ENCODE measurements at places on chromosomes 1 and 21.

DNA sequence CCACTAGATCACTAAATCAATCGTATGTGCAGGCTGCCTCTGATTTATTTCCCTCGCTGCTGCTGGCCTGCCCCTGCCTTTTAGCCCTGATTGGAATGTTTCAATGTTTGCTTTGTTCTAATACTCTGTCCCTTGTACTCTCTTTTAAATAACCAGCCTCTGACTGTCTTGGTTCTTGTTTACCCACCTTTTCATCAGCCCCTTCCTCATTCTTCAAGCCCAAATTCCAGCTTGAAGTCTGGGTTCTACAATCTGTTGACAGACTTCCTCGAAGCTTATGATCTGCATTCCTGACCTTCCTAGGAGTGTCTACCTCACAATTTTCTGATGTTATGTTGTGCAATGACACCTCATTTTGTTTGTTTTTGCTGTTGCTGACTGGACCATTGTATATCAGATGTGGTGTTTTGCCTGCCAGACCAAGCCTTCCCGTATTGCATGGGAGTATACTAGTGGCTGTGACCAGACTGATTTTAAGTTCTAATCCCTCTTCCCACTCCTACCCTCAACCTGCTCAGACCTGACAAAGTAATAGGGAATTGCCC, 46.6 kb upstream of the APOBEC4 start:
- no peak for DNase-seq

DNA sequence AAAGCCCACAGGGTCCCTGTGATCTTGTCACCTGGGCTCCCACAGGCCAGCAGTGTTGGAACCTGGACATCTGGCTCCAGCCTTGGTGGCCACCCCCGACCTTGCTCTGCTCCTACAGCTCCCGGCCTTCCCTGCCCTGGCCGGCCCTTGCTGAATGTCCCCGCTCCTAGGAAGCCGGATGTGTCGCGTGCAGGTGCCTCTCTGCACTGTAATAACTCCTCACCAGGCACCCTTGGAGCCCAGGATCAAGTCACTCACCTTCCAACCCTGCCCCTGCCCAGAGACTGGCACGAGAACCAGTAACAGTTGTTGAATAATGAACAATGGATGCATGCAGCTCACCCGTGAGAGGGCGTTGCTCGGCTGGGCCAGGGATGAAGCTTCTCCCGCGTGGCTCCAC, 12.1 kb downstream of the PDE9A start:
- no peak for DNase-seq

DNA sequence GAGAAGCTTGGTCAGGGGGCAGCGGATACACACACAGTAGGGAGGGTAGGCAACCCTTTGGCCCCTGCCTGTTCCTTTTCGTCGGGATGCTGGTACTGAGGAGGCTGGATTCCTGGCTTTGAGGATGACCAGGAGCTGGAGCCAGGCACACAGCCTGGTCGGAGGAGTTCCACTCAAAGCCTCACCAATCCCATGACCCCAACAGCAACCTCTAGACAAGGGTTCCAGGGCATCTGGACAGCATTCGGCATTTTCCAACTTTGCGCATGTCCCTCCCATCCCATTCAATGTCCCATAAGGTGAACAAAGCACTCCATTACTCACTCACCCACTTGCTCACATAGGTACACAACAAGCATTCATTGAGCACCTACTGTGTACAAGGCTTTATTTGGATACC, 42.6 kb upstream of the HMGB4 start:
- DNase-seq: no peak

- no peak for DNase-seq
These were observed 665.7 kb downstream of the MRPL39 start for GRCh38 chr21:24941316-24942185.

DNA sequence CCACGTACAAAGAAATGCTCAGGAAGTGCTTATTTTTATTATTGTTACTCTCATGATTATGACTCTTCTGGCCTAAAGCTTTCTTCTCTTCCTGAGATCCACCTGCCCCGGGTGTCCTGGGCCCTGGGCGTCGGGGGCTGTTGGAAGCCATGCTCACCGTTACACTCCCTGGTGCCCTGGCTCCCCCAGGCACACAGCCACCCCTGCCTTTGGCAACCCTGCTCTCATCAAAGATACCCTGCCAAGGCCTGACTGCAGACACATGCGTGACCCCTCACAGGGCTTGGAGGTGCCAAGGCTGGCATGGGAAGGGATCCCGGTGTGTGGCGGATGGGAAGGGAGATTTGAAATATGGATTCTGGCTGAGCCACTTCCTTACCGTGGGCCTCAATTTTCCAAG, 3.3 kb upstream of the KISS1 start:
- DNase-seq: no peak

GRCh38 chr1:63189677-63190076, 132.7 kb upstream of the FOXD3 start:
- no peak for DNase-seq

DNA sequence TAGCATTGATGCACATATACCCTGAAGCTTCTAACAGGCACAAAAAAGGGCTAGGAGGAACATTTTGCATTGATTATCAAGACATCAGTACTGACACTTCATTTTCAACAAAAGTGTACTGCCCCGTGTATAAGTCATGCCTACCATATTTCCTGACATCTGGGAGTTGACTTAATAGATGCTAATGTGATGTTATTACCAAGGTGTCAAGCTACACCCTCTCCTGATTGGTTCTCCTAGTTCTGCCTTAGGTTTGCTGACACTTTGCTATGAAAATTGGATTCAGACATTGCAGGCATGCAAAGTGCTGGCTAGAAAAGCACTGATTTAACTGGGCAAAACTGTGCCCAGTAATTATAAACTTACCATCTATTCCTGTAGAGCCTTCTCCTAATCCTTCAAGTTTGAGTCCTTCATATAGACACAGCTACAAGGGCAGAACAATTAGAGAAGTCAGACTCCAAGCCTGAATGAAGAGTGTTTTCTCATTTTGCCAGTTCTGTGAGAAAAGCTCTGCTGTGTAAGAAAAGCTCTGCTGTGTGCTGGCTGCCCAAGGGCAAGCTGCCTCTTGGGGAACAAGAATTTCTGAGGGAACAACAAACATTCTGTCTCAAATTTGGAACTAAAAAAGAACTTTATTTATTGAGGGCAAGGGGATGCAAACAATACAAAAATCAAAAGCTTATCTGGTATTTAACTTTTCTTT, 11.2 kb downstream of the S100A10 start:
- no peak for DNase-seq

- DNase-seq: no peak
These were observed 841 bp downstream of the SNX27 start for GRCh38 chr1:151612501-151613281.

DNA sequence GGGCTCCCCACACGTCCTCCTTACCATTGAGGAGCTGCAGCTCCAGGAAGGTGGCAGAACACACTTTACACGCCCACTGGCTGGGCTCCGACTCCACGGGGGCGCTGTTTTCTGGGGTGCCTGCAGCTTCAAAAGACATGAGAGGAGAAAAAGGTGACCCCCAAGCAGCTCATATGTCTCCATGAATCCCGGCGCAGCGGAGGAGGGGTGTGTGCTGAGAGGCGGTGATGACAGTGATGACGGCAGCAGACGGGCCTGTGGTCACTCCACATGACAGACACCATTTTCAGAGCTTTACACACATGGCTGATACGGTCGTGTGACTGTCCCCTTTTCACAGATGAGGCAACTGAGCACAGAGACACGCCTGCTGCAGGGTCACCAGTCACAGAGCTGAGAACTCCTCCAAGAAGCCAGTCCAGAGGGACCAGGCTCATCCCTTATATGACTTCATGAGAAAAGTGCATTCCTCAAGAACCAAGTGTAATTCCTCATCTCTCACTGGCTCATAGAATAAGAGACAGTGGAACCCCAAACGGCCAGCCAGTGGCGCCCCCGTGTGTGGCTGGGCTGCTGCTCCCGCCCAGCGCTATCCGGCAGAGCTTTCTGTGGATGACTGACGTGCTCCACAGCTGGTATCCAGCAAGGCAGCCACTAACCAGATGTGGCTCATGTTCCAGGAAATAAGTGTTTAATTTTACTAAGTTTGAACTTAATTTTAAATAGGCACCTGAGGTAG, 31.9 kb downstream of the PRDM15 start:
- DNase-seq: no peak

GRCh38 chr1:119731741-119732430, 20.2 kb downstream of the PHGDH start:
- no peak for DNase-seq

DNA sequence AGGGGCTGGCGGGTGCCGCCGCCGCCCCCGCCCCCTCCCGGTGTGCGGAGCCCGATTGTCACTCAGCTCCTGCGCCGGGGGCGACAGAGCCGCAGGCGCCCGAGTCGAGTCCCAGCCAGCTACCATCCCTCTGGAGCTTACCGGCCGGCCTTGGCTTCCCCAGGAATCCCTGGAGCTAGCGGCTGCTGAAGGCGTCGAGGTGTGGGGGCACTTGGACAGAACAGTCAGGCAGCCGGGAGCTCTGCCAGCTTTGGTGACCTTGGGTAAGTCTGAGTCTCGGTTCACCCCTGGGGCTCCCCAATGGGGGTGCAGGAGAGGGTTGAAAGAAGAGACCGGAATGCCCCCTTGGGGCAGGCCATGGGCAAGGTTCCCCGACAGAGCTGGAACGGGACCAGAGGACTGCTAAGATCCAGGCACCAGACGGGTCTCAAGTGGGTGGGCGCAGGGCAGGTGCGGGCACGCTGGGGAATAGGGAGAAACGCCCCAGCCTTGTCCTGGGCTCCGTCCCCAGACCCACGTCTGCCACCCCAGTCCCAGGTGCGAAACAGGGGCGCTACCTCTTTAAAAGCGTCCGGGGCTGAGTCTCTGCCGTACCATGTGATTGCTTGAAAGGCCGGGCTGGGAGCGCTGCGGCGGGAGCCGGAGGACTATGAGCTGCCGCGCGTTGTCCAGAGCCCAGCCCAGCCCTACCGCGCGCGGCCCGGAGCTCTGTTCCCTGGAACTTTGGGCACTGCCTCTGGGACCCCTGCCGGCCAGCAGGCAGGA, at the start of gene ADORA1:
Gene ADORA1 (plus strand): TSS at position 61 of the 765 bp plus-strand sequence. CDS start 1,116 bp downstream, outside the sequence.
- DNase-seq: no peak

- DNase-seq: no peak
These were observed 4.1 kb downstream of the PYCR2 start for GRCh38 chr1:225919906-225920305.

DNA sequence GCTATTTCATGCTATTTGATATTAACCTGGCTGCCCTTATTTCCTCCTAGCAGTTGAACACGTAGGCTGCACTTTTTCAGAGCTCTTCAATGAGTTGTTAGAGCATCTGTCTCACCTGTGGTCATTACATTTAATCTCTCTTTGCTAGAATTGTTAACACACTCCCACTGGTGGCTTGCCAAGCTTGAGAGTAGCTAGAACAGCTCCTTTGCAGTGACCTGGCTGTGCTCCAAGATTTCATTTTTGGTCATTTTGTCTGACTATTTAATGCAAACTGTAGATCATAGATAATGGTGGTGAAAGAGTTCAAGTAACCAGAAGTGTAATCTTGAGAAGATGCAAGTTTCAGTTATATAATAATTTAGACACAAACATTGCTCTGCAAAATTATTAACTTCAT, 105.6 kb downstream of the LRRC7 start:
- no peak for DNase-seq

- DNase-seq: no peak
These were observed 36.0 kb upstream of the MARK1 start for GRCh38 chr1:220491891-220492290.

- DNase-seq: no peak
These were observed 251.2 kb downstream of the DSCAM start for GRCh38 chr21:40595806-40596205.

- DNase-seq: no peak
These were observed 221.2 kb downstream of the PRDM2 start for GRCh38 chr1:13921190-13921589.

- no peak for DNase-seq
These were observed 233.9 kb upstream of the SNX7 start for GRCh38 chr1:98427664-98428063.

- DNase-seq: no peak
These were observed 937 bp downstream of the CD48 start for GRCh38 chr1:160710517-160711252.

GRCh38 chr1:242178924-242179708, 180.2 kb upstream of the MAP1LC3C start:
- DNase-seq: no peak

- no peak for DNase-seq
These were observed 28.0 kb upstream of the USP25 start for GRCh38 chr21:15701830-15702229.

DNA sequence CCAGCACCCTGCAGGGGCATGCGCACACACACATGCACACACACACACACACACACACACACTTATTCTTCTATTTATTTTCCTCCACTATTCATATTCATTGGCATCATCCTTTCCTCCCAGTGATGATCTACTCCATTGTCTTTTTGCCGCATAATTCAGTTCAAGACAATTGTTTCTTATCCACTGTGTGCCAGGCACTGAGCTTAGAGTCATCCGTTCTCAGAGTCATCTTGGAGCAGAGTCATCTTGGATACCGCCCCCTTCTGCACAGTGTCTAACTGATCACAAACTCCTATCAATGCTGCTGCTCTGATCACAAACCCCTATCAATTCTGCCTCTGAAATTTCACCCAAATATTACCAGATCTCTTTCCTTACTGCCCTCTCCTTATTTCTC, 102.8 kb upstream of the PROX1 start:
- DNase-seq: no peak

DNA sequence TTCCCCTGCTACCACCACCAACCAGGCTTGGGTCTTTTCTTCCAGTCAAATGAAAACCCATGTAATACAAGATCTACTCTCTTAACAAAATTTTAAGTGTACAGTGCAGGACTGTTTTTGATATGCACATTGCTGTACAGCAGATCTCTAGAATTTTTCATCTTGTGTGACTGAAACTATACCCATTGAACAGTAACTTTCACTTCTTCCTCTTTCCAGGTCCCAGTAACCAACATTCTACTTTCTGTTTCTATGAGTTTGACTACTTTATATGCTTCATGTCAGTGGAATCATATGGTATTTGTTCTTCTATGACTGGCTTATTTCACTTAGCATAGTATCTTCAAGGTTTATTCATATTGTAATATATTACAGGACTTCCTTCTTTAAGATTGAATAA, 45.3 kb upstream of the PLPPR4 start:
- DNase-seq: no peak

DNA sequence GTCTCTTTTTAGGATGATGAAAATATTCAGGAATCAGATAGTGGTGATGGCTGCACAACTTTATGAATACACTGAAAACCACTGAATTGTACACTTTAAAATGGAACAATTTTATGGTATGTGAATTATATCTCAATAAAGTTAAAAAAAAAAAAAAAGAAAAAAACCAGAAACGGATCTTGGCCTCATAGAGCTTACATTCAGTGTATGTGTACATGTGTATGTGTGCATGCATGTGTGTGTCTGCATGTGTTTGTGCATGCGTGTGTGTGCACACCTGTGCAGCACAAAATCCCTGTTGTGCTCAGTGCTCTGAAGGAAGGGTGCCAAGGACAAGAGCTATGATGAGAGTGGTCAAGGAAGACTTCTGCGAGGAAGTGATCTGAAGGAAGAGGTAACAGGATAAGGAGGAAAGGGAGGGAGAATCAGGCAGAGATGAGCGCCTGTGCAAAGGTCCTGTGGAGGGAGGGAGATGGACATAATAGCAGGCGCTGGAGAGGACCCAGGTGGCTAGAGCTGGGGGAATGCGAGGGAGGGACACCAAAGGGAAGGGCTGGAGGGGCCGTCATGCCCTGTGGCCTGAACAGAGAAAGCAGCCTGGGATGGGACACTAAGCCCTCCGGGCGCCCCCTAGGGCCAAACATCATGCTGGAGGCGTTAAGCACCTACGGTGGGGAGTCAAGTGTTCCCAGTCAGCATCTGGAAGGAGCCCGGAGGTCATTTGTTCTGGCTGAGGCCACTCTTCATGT, 25.2 kb downstream of the NKAIN1 start:
- DNase-seq: no peak

Measured in skeletal muscle cell (primary cell).